ENCODE measurements at places on chromosomes 1 and 21.
A peak's percentile ranks its signal among the peaks of the same experiment; 100 is the strongest.

DNA sequence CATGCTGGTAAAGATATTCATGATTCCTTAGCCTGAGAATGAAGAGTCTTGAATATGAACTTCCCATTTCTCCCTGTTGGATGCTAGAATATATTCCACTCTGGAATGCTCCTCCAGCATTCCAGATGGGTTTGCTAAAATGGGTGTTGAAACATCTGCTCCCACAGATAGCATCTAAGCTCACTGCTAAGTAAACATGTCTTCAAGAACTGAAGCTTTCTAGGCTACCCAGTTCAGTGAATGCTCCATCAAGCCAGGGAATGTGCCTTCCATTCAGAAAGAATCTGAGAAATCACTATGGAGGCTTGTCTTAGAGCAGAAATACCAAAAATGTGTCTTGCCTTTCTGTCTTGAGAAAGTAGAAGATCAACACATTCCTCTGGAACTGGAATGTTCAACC is 81.1 kb downstream of the TNFSF18 start:
- DNase-seq = peak; percentile 68

- DNase-seq = peak; percentile 39
Observed at GRCh38 chr1:202365092-202365815, 16.8 kb downstream of the PPP1R12B start.

DNA sequence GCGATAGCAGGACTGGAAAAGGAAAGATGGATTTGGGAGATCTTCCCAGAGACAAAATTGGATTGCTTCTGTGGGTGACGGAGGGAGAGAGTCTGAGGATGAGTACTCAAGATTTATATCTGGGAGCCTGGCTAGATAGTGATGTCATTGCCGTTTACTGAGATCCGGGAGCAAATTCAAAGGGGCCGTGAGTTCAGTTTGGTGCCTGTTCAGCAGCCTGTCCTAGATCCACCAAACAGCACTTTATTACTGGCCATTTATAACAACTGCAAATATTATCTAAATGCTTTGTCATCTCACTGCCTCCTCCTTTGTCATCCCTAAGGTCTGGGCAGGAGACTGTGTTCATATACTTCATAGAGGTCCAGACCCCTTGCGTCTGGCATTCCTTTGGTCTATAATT is 29.2 kb downstream of the MAPKAPK2 start:
- DNase-seq = no peak

DNA sequence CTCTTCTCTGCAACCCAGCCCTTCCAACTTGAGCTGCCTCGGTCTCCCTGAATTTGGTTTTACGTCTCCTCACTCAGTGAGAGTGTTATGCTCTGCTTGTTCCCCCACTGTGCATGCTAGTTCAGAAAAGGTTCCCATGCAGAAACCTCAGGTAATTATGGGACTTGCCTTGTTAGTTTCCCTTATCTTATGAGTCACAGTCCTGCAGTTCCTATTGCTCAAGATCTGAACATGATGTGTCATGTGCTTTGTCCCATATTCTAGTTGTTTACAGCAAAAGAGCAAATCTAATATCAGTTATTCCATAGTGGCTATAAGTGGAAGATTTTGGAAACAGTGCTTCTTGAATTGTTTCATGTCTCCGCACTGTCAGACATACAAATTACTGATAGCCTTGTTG is 74.4 kb downstream of the DUSP10 start:
- DNase-seq = no peak

- DNase-seq = no peak
Observed at GRCh38 chr1:225474986-225475820, 47.4 kb upstream of the LBR start.

DNA sequence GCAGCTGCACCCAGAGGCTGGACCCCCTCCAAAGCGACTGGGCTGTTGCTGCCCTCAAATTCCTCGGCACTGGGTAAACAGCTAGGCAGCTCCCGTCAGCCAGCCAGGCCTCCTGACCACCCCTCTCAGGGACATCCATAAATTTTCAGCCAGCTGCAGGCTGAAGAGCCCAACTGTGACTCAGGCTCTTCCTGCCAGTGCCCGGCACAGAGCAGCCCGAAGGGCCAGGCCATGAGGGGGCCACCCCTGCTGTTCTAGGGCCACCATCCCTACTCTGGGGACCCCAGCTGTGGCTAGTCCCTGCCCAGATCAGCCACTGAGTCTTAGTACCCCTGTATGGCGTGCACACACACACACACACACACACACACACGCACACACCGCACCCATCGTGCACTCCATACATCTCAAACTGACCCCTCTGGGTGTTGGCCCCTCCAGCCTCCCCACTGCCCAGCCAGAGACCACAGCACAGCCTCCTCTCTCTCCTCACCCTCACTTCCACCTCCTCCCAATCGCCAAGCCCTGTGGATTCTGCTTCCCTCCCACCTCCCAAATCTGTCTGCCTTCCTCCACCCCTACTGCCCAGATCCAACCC is 6.2 kb upstream of the LAPTM5 start:
- peak; percentile 36 for DNase-seq

DNA sequence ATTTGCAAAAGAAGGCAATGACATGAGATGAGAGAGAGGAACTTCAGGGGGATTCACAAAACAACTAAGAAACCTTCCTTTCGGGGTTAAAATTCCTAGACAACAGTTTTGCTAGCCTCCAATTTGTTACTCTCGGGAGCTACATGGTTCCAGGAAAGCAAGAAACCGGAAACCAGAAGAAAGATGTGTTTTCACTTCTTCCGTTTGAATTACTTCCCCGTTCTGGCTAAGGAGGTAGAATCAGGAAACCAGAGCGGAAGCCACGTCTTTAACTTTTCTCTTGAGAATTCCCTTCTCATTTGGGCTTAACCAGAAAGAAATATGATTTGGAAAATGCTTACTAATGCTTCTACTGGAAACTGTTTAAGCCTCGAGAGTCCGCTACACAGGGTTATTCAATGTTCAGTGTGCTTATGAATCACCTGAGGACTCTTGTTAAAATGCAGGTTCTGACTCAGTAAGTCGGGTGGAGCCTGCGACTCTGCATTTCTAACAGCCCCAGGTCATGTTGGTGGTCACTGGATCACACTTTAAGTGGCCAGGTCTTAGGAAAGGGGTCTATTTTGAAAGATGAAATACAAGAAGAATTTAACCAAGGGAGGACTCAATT is 43.5 kb upstream of the MCOLN3 start:
- no peak for DNase-seq

GRCh38 chr1:172453153-172453545 is 9.3 kb upstream of the PIGC start:
- DNase-seq = no peak

- no peak for DNase-seq
Observed at GRCh38 chr1:164515231-164515630, 43.8 kb upstream of the PBX1 start.

GRCh38 chr1:35851132-35851869 is 31.7 kb upstream of the AGO1 start:
- DNase-seq = peak; percentile 48

DNA sequence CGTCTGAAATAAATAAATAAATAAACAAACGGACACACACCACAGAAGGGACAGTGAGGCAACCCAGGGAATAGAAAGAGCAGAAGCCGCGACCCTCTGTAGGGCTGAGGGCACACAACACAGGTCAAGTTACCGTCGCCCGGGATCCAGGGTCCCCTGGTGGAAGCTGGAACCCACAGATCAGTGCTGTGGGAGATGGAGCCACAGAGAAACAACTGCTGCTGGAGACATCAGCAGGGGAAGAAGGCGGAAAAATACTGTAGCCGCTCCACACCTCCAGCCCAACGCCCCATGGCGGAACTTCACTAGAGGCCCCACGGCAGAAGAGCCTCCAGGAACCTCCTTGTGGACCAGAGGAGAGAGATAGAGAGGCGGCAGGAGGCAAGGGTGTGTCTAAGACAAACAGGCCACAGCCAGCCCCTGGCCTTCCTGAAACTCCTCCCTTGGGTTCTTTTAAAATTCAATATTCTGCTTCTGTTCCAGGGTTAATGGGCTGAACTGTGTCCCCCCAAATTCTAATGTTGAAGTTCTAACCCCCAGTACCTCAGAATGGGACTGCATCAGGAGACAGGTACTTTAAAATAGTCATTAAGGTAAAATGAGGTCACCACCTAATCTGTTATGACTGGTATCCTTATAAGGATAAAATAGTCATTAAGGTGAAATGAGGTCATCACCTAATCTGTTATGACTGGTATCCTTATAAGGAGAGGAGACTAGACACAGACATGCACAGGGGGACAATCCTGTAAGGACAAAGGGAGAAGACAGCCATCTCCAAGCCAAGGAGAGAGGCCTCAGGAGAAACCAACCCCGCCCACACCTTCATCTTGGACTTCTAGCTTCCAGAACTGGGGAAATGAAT is 7.7 kb upstream of the HLCS start:
- no peak for DNase-seq

DNA sequence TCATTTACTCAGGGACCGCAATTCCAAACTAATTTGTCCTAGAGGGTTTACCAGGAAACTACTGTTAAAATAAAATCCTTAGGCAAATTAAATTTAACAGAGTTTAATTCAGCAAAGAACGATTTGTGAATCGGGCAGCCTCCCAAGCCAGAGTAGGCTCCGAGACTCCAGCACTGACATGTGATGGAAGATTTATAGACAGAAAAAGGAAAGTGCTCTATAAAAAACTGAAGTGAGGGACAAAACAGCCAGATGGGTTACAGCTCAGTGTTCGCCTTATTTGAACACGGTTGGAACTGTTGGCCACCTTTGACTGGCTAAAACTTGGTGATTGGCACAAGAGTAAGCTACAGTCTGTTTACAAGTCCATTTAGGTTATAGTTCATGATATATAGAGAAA is 35.2 kb upstream of the RCSD1 start:
- DNase-seq = no peak

GRCh38 chr1:116886291-116886878 is 23.3 kb upstream of the PTGFRN start:
- DNase-seq = no peak

DNA sequence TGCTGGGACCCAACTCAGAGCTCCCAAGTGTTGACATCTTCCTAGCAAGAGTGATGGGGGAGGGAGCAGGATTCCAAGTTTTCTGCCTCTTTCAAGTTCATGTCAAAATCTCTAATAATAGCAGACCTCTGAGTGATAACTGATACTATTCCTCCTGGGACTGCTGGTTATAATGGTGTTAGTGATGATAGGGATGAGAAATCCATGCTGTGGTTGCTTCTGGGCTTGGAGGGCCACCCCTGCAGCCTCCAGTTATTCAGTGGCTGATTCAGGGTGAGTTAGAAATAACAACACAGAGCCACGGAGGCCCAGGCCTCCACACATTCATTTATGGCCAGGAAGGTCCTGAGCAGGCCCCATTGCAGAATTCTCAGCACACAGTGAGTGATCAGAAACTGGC is 40.6 kb upstream of the ARTN start:
- no peak for DNase-seq

All from GM04504 (cell line).